Left lung (tissue), 14 donors: ENCODE measurements at places on chromosomes 13 and 19.

- DNase-seq, result no peak
Measured at GRCh38 chr19:41225238-41226052, 6.4 kb downstream of the AXL start.

- no peak for DNase-seq
Measured at GRCh38 chr19:13337181-13337580, 169.1 kb downstream of the CACNA1A start.

GRCh38 chr13:99176309-99177276 lies 24.1 kb upstream of the UBAC2 start:
- DNase-seq, result peak; percentile 69

- no peak for DNase-seq
Measured at GRCh38 chr13:36612230-36612629, 61.6 kb upstream of the SERTM1 start.

- no peak for DNase-seq
Measured at GRCh38 chr19:2494084-2494446, 18.1 kb downstream of the GADD45B start.

DNA sequence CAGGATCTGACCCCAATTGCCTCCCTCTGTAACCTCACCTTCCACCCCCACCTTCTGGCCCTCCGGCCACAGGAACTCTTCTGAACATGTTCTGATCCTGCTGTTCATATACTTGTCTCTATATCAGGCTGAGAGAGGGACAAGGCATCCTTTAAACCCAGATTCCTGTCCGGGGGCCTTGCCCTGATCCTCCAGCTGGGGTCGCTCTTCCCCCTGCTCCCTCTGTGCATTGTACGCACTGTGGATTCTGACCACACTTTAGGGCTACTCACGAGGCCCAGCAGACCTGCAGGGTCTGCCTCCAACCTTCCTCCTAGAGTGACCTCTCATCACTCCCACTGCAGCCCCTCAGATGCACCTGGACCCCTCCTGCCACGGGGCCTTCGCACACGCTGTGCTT lies 269.3 kb downstream of the UQCRFS1 start:
- no peak for DNase-seq

- no peak for DNase-seq
Measured at GRCh38 chr13:25085125-25085742, 10.7 kb upstream of the PABPC3 start.

- peak; percentile 10 for DNase-seq
Measured at GRCh38 chr13:105497597-105497996, 1037.9 kb downstream of the EFNB2 start.

GRCh38 chr19:28583242-28583641 lies 629.7 kb downstream of the UQCRFS1 start:
- no peak for DNase-seq

DNA sequence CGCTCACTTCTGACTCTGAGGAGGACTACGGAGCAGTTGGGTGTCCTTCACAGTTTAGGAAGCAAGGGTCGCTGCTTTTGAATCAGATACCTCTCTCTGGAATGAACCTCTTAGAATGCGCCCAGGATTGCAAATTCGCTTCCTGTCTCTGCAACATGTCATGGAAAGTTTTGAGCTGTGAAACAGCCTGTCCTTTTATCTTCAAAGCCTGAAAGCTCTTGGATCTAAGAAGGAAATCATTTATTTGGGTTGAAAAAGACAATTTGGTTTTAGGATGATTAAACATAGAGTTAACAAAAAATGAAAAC lies 134.1 kb downstream of the KATNAL1 start:
- DNase-seq, result no peak

- no peak for DNase-seq
Measured at GRCh38 chr19:18794692-18795091, 3.6 kb upstream of the COMP start.

DNA sequence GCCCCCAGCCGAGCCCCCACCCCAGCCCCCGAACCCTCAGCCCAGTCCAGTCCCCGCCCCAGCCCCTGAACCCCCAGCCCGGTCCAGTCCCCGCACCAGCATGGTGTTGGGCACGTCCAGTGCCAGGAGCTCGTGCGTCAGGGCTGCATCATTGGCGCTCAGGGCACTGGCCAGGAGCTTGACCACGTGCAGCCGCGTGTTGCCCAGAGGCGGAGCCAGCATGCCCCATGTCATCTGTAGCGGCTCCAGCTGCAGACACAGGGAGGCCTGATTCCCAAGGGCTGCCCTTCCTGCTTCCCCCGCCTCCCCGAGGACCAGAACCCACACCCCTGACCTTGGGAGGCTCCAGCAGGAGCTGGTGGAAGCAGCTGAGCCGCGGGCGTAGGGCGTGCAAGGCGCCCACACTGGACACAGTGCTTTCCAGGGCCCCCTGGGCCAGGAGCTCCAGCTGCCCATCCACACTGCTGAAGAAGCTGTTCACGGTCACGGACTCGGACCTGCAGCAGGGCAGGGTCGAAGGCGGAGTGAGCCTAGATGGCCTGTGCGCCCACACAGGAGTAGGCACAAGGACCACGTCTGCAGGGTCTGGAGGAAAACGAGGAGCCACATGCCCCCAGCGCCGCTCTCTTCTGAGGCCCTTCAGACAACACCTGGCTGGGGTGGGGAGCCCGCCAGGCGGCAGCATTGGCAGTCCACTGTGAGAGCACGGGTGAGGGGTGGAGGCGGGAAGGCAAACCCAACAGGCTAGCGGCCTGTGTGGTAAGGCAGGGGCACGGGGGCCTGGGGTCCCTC lies 12.8 kb upstream of the TMEM86B start:
- no peak for DNase-seq

DNA sequence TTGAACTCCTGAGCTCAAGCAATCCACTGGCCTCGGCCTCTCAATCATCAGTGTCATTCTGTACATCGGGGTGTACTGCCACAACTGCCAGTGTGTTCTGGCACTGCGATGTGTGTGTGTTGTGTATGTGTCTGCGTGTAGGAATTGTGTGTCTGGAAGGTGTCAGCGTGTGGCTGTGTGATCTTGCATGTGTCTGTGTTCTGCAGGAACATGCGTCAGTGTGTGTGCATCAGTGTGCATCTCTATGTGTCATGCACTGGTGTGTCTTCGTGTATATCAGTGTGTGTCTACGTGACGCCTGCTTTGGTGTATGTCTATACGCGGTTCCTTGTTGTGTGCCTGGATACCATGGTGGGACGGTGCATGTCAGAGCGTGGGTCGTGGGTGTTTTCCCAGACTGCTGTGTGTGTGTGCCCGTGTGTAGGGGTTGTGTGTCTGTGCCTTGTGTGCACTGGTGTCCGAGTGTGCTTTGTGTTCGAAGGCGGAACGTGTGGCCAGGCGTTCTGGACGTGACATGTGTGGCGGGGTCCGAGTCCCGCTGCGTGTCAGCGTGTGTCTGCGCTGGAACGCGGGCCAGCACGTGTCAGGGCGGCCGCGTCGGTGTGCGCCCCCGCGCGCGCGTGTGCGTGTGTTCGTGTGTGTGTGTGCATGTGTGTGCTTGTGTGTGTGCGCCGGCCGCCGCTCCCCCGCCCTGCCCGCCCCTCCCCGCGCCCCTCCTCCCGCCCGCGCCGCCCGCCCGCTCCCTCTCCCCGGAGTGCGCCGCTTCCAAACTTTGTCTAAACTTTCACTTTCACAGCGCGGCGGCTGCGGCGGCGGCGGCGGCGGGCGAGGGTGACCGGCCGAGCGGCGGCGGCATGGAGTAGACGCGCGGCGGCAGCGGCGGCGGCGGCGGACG lies at the start of gene NFIX:
Gene NFIX (plus strand): TSS at position 775 of the 895 bp plus-strand sequence. CDS start 363 bp downstream, outside the sequence.
- peak; percentile 88 for DNase-seq

- DNase-seq, result no peak
Measured at GRCh38 chr13:84029396-84029795, 147.1 kb upstream of the SLITRK1 start.

- no peak for DNase-seq
Measured at GRCh38 chr13:113917594-113918371, 53.9 kb upstream of the GAS6 start.

- DNase-seq, result no peak
Measured at GRCh38 chr13:90934741-90935140, 412.7 kb upstream of the MIR17HG start.

GRCh38 chr19:3556978-3557460 lies 367 bp downstream of the MFSD12 start:
- DNase-seq, result no peak

DNA sequence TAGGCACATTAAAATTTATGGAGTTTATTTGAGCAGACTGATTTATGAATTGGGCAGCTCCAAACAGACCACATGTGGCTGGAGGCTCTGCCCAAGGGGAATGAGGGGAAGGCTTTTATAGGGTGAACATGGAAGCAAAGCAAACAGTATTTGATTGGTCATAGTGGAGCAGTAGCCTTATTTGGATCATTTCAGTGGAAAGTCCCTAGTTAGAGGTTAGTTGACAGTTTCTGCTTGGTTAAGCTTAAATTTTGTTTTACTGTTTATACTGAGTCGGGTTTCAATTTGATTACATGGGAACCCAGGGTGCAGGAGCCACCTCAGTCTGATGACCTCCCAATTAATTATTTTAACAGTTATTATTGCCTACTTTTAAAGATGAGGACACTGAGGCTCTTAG lies 140.5 kb downstream of the NDFIP2 start:
- no peak for DNase-seq

- no peak for DNase-seq
Measured at GRCh38 chr13:97276862-97277269, 54.7 kb downstream of the MBNL2 start.

GRCh38 chr13:44110091-44110621 lies 230.5 kb downstream of the LACC1 start:
- DNase-seq, result no peak

DNA sequence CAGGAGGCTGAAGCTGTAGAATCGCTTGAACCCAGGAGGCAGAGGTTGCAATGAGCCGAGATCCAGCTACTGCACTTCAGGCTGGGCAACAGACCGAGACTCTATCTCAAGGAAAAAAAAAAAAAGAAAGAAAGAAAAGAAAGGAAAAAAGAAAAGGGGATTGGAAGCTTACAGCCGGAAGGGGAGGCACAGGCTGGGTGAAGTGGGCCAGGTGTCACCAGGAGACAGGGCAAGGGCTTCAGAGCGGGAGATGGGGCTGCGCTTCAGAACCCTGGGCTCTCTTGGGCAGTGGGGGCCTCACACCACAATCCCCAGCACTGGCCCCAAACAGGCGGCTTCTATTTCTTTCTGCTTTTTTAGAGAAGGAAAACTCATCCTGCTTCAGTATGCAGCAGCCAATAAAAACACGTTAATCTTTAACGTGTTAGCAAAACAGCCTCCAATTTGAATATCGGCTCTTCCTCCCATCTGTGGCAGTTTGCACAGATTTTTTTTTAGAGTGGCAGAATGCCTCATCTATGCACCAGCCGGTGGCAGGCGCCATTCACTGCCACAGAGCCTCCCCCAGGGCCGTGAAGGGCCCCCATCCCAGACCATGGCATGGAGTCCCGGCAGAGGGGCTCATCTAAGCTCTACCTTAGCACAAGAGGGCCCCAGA lies 46.6 kb upstream of the C19orf12 start:
- peak; percentile 41 for DNase-seq

DNA sequence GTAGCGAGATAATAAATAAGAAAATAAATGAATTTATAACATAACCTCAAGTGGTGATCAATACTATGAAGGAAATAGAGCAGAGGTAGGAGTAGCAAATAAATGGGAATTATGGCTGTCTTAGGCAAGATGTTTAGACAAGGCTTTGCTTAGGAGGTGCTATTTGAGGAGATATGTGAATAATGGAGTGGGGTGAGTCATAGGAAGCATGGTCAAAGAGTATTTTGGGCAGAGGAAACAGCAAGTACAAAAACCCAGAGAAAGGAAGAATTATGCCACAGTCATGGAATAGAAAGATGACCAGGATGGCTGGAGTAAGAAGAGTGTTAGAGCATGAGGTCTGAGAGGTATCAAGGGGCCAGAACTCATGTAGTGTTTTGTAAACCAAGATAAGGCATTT lies 33.6 kb upstream of the LPAR6 start:
- no peak for DNase-seq

GRCh38 chr19:3818466-3818865 lies 32.3 kb upstream of the MATK start:
- DNase-seq, result no peak

DNA sequence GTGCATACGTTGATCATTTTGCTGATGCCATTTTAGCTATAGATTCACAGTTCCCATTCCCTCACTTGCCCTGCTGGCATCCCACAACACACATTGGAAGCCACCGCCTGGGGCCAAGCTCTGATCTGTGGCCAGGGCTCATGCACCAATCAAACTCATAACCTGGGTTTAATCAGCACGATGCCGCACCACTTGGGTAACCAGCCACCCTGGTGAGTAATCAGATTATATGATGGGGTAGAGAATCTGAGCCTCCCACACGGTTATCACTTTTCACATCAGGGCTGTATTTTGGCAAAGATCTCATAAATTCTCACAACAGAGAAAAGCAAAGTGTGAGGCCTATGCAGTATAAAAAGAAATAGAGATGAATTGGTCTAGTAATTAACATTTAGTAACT lies 66.0 kb upstream of the TNFRSF19 start:
- no peak for DNase-seq

DNA sequence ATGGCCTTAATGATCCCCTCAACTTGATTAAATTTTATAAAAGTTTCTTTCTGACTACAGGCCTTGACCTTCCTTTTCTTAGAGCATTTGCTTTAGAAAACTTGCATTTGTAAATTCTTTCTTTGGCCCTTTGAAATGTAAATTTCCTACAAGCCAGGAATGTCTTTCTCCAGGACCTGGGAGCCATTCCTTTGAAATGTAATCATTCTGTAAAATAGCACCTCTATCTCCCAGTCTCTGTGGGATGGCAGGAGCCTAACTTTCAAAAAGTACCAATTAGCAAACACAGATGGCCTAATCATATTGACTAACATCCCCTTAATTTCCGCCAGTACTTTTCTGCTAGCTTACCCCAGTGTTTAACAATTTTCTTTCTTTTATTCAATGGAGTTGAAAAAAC lies 1394.2 kb upstream of the ATXN8OS start:
- no peak for DNase-seq

GRCh38 chr13:28355822-28356371 lies 139.0 kb downstream of the FLT1 start:
- DNase-seq, result no peak

DNA sequence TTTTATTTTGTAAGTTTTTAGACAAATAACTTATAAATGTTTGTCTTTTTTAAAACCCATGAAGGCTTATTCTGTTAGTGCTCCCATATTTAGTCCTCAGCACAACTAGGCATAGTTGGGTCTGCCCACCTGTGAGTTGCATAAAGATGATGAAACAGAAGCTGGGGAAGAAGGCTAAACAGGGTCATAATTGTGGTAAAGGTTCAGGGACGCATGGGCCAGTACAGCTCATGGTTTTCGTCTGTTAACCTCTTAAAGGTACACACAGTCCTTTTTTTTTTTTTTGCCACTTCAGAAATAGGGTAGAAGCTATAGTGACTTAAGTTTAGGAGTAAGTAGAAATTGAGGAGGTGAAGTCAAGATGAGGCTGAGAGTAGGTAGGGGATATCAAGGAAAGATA lies 58.3 kb downstream of the TM9SF2 start:
- DNase-seq, result no peak

- peak; percentile 90 for DNase-seq
Measured at GRCh38 chr19:36771261-36772231, 1.1 kb downstream of the ZNF850 start.

GRCh38 chr13:98984118-98984517 lies 6.3 kb upstream of the DOCK9 start:
- DNase-seq, result no peak

- DNase-seq, result no peak
Measured at GRCh38 chr19:24053601-24054000, 33.4 kb upstream of the ZNF254 start.
